ENCODE measurements at places on chromosomes 13 and 19. TPM values are rescaled to one million over a fixed set of nuclear protein-coding genes. Genes with fewer than 3 reads are reported as not detected.
A peak's percentile ranks its signal among the peaks of the same experiment; 100 is the strongest.

CBY2 gene
- polyA plus RNA-seq: 0.58 TPM

- DNase-seq: no peak
These were observed 1.5 kb downstream of the CCDC106 start for GRCh38 chr19:55649268-55650125.

DNA sequence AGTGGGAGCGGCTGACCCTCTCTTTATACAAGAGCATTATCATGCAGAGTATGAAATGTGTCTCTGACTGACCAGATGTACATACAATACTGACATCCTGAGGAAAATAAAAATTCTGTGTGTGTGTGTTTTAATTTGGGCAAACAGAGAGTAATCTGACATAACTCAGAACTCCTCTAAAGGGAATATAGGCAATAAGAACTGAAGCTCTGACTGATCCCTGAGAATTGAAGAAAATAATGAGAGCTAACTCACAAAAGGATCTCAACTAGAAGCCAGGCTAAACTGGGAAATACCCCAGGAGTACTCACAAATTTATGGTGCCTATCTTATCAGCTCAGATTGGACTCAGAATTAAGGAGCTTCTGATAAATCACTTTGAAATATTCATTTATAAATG lies 539.9 kb downstream of the OLFM4 start:
- DNase-seq: peak; percentile 7

DNA sequence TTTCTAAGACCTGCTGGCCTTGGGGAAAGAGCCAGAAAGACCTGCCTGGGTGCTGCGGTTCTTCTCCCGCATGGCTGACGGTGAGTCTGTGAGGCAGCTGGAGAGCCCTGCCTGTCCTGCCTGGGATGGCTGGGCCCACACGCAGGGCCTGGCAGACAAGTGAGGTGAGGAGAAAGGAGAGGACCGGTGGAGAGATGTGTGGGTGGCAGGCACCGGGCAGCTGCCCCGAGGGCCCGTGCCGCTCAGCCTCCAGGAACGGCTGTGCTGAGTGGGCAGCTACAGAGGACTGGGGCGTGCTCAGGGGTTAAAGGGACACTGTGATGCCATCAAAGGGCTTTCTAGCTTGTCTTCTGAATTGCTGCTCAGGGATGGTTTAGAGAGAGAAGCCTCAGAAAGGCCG lies 53.8 kb downstream of the MLLT1 start:
- DNase-seq: no peak

SHD gene
- polyA plus RNA-seq: 2.4 TPM

APOC4 gene
- polyA plus RNA-seq: not detected

TRIM28 gene
- polyA plus RNA-seq: 706 TPM

KLK14 gene
- 0.45 TPM for polyA plus RNA-seq

B3GNT3 gene
- 8.7 TPM for polyA plus RNA-seq

PPP1R15A gene
- 33.8 TPM for polyA plus RNA-seq

GRCh38 chr19:29665215-29665825 lies at the start of gene PLEKHF1:
Gene PLEKHF1 (plus strand): TSS chr19:29665461. CDS start chr19:29673840, 8,379 bp downstream.
- DNase-seq: peak; percentile 83

DNA sequence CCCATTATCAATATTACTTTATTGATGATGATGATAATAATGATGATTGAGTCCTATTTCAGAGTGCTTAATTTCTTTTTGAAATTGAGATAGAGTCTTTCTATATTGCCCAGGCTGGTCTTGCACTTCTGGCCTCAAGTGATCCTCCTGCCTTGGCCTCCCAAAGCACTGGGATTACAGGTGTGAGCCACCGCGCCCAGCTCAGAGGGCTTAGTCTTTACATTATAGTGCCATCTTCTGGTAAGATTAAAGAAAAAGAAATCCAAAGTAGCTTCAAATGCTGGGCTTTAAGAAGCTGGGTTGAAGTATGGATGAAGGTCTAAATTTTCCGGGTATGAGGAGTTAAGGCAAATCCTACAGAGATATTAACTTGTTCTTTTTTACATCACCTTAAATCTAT lies 3.4 kb upstream of the ZNF333 start:
- no peak for DNase-seq

DNA sequence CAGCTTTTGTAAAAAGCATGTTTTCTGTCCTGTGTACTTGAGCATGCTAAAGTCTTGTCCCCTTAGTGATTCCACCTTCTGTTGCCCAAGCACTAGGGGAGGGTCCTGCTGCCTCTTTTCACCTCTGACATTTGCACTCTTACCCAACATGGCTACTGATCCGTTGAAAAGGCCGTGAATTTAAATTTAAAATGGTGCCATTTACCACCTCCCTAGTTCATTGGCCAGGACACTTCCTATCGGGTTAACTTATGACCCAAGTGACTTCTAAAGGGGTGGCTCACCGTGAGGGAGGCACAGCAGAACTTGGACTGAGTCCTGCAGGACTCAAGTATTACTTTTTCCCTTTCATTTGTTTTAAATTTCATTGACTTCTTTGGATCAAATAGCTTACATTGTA lies 33.3 kb upstream of the CEACAM21 start:
- DNase-seq: no peak

GRCh38 chr19:30255791-30256495 lies 116.2 kb upstream of the ZNF536 start:
- no peak for DNase-seq

DNA sequence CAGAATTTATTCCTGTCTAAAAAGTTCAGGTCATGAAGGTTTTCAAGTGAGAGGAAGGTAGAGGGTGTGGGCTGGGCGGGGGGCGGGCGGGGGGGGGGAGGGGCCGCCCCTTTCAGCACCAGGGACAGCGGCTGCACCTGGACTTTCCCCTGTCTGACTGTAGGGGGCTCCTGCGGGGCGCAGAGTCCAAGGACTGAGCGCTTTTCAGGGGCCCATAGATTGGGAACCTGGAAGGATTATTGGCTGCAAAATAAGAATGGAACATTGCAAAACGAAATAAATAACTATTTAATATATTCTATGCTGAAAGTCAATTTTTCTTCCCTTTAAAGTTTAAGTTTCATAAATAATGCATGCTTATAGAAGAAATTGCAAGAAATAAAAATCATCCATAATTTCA lies 8.9 kb upstream of the CYP4F3 start:
- DNase-seq: no peak

DNA sequence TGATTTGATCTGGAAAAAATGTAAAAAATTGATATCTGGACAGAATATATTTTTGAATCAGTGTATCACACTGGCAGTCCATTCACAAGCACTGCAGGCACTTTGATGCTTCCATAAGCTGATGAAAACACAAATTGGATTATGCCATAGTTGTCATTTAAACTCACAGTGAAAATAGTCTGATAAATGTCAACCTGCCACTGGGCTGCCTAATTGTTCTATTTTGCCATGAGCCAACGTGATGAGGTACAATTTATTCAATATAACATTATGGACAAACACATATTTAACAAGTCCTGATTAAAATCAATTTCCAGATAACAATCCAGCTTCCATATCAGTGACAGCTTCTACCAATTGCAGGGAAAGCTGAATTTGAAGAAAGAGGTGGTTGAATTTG lies 1244.9 kb downstream of the EFNB2 start:
- no peak for DNase-seq

- no peak for DNase-seq
These were observed 46.7 kb downstream of the CYP4F22 start for GRCh38 chr19:15555021-15555420.

GSX1 gene
- not detected for polyA plus RNA-seq

- DNase-seq: peak; percentile 95
These were observed 6.5 kb upstream of the ZNF579 start for GRCh38 chr19:55586976-55587668.

LMTK3 gene
- polyA plus RNA-seq: 2.0 TPM

- DNase-seq: no peak
These were observed 161.1 kb downstream of the LACC1 start for GRCh38 chr13:44040818-44041100.

- no peak for DNase-seq
These were observed 15.6 kb downstream of the CLDN10 start for GRCh38 chr13:95568131-95568530.

GRCh38 chr19:23254141-23254910 lies 4.1 kb upstream of the ZNF724 start:
- DNase-seq: no peak

IGSF23 gene
- polyA plus RNA-seq: 0.83 TPM

FLT1 gene
- polyA plus RNA-seq: 33.8 TPM

DNA sequence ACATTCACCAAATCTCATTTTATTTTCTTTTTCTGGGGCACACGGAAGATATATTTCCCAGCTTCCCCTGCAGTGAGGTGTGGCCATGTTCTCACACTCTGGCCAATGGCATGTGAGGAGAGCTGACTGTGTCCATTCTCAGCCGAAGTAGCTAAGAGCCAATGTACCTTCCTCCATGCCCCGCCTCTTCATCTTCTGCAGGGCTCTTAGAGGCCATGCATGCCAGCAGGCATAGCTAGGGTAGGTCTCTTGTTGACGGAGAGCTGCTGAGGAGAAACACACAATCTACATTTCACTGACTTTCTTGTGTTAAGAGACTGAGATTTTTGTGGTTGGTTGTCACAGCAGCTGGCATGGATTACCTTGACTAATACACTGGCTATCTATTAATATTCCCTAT lies 9.8 kb upstream of the MICU2 start:
- no peak for DNase-seq

DNA sequence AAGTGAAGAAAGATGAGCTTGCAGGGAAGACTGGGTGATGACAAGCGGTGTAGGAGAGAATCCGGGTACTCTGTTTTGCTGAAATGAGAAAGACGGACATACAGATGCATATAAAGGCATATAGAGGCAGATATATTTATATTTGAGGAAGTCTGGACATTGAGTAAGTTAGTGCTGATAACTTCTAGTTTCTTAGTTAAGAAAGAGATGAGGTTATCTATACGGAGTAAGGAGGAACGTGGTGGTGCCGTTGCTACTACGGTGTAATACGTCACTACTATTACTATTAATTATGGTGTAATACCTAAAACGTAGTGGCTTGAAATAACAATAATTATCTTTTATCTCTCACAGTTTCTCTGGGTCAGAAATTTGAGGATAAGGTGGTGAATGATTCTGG lies 9.8 kb upstream of the CPB2 start:
- DNase-seq: no peak

DNA sequence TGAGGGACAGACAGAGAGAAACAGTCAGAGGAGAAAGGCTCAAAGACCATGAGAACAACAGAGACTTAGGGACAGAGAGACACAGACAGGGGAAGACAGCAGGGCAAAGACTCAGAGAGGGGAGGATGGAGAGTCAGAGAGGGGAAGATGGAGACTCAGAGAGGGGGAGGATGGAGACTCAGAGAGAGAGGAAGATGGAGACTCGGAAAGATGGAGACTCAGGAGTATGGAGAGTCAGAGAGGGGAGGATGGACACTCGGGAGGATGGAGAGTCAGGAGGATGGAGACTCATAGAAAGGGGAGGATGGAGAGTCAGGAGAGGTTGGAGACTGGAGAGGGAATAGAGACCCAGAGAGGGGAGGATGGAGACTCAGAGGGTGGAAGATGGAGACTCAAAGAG lies 689 bp downstream of the SPACA6 start:
- no peak for DNase-seq

ZNF772 gene
- 27.2 TPM for polyA plus RNA-seq

NEK5 gene
- 7.1 TPM for polyA plus RNA-seq

GRCh38 chr13:21595546-21595822 lies 8.5 kb downstream of the MICU2 start:
- no peak for DNase-seq

All from left kidney (tissue), 8 donors.